ENCODE measurements at places on chromosomes 11 and 22.

DNA sequence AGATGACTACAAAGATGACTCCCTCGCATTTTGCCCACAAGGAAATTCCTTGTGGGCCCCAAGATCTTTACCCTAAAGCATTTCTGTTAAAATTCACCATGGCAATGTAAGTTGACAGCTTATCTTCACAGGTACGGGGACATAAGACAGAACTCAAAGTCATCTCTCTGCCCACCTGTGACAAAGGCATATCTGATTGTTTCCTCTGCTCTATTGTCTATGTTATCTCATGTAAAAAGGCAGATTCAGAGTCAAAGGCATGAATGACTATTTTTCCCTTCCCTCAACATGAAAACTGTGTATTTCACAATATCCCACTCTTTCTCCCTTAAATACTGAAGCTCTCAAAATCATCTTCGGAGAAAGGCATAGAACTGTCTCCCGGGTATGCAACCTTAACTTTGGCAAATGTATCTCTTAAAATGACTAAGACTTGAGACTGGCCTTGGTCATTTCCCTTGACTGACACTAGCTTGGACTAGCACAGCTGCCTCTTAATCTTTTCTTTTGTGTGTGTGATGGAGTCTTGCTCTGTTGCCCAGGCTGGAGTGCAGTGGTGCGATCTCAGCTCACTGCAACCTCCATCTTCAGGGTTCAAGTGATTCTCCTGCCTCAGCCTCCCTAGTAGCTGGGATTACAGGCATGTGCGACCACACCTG, 103.2 kb downstream of the MICAL3 start:
- no peak for DNase-seq

DNA sequence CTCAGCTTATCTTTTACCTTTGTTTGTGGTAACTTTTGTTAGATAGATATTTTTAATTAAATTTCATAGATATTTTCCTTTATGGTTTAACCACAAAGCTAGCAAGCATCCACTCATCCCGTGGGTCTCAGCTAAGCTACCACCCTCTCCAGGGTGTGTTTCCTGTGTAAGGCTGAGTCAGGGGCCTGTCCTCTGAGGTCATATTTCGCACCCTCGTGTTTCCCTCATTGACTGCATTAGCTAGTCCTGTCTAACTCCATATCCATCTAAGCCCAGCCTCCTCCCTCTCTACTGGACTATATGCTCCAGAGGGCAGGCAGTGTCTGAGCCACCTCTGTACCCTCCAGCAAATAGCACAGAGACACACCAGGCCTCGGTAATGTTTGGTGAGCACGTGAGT, 16.7 kb downstream of the XRRA1 start:
- no peak for DNase-seq

DNA sequence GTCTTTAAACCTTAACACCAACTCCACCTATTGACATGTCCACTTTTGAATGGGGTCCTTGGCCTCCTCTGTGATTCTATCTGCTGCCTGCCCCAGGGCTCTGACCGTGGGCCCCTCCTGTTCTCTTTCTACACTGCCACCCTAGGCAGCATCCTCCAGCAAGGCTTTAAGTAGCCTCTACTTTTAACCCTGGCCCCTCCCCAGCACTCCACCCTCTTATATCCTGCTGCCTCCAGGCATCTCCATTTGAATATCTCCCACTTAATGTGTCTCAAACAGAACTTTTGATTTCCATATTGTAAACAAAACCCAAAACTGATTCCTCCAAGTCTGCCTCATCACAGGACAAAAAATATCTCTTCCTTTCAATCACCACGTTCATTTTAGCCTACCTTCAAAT, 90.5 kb upstream of the ARHGAP32 start:
- no peak for DNase-seq

DNA sequence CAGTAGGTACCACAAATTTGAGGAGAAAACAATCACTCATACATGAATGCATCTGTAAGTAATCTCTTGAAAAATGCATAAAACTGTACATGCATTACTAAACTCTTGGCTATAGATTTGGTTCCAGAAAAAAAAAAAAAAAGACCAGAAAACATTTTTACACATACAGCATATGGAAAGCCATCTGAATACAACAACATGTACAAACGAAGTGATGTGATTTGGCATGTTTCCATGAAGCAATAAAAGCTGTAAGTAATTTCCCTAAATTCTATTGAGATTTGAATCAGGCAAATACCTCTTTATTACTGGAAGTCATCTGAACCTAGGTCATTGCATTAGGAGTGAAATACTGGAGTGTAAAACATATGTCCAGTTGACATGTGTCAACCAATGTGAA, 31.9 kb upstream of the ZC3H12C start:
- no peak for DNase-seq

DNA sequence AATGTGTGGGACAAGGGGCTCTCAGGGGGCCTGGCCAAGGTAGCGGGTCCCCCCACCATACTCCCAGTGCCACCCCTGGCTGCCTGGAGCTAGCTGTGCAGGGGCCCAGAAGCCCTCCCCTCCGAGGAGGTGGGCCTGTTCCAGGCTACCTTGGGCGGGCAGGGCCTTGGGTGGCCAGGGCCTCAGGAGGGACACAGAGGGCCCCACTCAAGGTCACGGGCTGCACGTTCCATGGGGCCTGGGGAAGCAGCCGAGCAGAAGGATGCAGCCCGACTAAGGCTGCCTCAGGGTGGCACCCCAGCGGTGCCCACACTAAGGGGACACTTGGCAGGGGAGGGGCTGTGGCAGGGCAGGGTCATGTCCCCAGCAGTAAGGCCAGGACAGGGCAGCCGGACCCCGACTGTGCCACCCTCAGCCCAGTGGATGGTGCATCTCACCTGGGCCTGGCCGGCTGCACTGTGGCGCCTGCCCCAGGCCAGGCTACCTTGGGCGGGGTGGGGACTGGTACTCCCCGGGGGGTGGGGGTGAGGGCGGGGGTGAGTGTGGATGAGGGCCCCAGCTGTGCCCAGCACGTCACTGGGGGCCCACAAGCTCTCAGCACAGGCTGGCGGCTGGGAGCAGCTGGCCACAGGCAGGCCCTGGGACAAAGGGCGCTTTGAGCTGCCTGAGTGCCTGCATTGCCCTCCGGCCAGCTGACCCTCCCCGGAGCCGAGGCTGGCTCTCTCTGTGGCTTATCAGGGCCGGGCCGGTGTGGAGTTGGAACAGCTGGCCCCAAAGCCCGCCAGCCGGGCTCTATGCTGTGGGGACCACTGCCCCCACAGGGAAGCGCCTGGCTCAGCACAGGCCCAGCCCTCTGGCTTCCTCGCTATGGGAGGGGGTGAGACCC, 117.1 kb downstream of the KCNQ1 start:
- no peak for DNase-seq

DNA sequence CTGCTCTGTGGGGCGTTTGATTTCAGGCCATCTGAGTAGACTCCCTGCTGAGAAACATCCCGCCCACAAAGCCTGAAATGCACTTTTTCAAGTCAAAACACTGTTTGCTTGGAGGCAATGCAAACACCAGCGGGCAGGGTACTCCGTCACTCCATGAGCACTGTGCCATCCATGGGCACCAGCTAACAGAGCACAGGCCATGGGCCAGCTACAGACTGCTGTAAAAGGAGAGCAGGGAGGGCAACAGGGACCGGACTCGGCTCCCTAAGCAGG, 16.6 kb upstream of the EFCAB6 start:
- no peak for DNase-seq

- DNase-seq: no peak
Observed at GRCh38 chr11:34155757-34156062, 50.3 kb downstream of the NAT10 start.

DNA sequence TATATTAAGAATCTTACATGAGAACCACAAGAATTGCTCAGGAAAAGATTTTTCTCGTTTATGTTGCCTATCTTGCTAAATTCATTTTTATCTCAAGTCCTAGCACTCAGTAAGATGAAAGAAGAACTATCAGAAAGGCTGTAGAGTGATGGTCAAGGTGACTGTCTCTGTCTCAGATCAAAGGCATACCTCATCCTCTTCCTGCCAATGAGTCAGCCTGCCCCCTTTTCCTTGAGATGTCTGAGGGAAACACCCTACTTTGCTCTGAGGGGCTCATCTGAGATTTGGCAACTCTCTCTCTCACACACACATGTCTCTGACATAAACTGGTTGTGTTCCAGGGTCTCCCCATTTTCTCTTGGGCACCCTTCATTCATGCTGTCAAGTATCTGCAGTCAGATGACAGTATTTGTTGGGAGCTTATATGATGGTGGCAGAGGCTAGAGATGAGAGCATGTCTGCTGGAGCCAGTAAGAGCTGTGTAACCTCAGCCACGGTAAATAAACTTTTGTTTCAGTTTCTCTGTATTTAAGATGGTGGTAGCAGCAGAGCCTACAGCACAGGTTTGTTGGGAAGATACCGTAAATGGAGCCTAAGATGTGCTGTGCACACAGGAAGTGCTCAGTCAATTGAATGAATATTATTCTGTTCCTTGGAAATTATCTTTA, 1.6 kb downstream of the MMP27 start:
- no peak for DNase-seq

DNA sequence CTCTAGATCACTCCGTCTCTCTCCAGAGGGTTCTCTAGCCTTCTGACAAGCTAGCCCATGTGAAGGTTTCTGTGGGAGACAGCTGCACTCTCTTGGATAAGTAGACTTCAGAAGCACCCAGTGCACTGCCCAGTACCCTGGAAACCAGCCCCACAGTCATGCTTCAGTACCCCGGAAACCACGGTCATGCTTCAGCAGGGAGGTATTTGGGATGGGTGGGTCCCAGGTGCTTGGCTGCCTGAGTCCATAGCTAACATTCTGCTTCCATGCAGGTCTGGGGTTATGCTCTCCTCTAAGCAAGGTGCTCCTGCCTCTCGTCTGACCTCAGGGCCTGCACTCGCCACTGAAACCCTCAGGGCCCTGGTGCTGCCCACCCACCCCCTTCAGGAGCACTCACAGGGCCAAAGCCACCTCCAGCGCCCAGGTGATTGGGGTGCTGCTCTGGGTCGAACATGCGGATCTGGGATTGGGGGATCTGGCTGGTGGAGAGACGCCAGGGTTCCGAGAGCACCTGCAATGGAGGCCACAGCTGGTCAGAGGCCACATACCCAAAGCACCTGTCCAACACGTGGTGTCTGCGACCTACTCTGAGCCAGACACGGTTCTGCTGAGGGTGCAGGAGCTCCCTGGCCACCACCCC, 7.3 kb upstream of the SYCE3 start:
- DNase-seq: no peak

GRCh38 chr11:12097219-12097618, 13.2 kb upstream of the MICAL2 start:
- DNase-seq: no peak

GRCh38 chr11:68528630-68529029, 68.1 kb downstream of the PPP6R3 start:
- DNase-seq: no peak

GRCh38 chr11:19092850-19093249, 24.1 kb upstream of the ZDHHC13 start:
- no peak for DNase-seq

DNA sequence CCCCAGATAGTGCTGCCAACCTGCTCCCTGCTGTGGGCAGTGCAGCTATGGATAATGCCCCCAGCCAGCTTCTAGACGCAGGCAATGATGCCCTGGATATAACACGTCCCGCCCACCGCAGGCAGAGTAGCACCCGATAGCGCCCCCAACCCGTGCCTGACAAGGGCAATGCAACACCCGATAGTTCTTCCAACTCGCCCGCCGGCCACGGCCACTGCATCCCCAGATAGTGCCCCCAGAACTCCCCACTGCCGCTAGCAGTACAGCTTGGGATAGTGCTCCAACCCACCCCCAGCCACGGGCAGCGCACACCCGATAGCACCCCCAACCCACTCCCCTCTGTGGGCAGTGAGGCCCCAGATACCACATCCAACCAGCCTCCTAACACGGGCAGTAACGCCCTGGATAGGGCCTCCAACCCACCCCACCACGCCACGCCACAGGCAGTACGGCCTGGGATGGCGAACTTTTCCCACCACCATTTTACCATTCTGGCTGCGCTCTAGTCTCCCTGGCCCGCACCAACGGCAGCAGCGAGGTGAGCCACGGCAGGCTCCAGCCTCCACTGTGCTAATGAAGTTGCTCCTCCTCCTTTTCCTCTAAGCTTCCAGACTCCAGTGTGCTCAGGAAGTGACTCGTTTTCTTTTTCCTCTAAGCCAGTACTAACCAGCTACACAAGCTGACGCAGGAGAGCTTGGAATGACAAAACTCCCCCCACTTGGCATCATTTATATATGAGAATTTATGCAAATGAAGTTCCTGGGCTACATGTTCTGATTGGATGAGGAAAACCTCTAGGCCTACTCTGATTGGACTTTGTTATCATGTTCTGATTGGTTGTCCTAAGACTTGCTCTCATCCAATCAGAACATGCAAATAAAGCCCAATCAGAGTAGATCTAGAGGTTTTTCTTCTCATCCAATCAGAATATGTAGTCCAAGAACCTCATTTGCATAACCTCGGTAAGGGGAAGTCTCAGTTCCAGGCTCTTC, 3.0 kb upstream of the RFPL3 start:
- DNase-seq: no peak

- DNase-seq: no peak
Observed at GRCh38 chr11:93747122-93747521, 5.7 kb downstream of the C11orf54 start.

DNA sequence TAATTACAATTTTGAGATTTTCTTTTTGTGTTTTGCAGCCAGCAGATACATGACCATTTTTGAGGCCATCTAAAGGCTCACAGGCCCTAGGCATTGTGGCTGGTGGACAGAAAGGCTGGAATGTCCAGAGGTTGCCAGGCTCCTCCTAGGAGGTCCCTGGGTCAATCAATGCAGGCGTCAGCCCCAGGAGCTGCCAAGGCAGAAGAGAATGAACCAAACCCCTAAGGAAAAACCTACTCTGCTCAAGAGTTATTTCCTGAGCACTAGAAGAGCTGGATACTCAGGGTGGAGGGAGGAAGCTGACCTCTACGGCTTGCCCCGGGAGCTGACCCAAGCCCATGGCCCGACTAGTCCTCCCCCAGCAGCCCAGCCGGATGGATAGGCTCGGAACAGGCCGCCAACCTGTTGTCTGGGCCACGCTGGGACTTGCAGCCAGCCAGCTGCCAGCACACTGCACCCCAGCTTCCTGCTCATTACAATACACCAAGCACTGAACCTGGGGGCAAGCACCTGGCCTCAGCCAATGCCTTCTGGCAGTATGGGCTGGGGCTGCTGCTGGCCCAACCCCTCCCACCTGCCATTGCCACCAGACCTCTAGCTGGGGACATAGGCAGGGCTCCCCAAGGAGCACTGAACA, 5.7 kb upstream of the SCGB1A1 start:
- DNase-seq: no peak
